ENCODE measurements at places on chromosomes 2 and 18.

GRCh38 chr18:32420084-32420750 lies 50.5 kb downstream of the GAREM1 start:
- DNase-seq = no peak

DNA sequence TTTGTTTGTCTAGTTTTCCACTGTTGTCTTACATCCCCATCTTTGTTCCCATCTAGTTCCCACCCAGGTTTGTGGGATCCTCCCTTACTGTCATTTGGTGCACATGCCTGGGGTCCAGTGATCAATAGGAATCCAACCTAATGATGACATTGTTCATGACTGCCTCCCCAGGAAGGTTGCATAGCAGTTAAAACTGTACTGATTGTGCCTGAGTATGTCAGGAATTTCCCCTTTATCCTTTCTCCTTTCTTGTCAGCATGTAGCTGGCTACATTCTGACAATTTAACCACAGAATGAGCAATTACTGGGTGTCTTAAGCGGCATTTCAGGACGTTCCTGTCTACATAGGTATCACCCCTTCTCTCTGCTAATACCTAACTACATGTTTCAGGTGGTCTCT lies 653.0 kb downstream of the CNTNAP5 start:
- DNase-seq = no peak

DNA sequence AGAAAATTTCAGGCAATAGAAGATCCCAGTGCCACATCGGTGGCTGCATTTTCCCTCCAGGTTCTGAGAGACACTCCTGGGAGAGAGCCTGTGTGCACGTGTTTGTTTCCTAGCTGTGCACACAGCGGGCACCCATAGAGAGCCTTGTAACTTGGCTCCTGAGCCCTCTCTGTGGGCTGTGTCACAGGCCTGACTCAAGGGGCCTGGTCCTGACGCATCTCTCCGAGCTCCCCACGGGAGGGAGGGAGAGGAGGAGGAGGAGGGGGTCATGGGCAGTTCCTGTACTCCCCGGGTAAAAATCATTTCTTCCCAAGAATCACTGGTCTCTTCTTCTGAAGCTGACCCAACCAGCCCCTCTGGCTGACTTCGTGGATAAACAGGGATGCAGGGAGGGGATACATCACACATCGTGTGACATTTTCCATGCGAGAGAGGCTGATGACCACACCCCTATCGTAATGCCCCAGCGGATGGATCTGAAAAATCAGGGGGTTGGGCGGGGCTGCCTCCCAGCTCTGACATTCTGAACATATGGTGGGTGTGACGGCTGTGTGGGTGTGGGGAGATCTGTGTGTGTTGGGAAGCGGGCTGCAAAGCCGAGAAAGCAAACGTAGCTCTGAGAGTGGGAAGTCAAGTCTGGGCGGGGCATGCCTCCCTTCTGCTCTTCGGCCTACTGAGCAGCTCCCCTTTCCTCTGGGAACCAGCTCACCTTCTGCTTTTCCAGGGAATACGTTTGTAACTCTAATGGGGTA lies 308.3 kb upstream of the HS6ST1 start:
- no peak for DNase-seq

DNA sequence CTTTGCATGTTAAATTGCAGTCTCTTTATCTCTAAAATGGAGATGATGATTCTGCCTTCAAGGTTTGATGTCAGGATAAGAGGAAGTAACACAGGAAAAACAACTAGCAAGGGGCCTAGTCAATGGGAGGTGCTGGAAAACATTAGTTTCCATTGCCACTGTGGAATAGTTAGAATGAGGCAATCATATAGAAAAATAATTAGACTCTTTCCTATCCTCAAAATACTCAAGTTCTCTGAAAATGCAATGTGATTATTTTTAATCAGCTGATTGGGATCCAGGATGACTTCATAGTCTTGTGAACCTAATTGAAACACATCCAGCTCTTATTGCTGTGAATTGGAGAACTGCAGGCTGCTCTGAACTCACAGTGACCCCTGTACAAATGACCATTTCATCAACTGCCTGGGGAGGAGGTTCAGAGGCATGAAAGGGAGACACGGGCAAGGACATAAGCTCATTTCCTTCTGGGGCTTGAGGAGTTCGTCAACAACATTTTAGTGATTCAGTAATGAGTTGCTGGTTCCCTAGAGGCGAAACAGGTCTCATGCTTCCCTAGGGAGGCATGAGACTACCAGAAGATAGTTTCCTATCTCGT lies 422.5 kb downstream of the LPIN1 start:
- DNase-seq = no peak

- DNase-seq = no peak
Measured at GRCh38 chr2:39558906-39559305, 106.8 kb upstream of the TMEM178A start.

DNA sequence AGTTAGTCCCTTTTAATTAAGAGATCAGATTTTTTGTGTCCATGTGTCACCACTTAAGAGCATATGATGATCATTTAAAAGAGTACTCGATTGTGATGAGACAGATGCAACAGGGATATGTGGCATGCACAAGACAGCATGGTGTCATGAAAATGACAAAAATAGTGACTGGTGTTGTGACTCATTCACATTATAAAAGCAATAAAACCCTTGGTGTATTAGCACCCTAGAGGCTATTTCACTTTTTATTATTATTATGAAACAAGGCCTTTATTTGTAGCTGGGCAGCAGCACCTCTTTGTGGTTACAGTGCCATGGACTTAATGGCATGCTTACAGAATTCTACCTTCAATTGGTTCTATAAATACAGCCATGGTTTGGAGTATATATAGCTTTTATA lies 1296.0 kb upstream of the ZEB2 start:
- DNase-seq = no peak

DNA sequence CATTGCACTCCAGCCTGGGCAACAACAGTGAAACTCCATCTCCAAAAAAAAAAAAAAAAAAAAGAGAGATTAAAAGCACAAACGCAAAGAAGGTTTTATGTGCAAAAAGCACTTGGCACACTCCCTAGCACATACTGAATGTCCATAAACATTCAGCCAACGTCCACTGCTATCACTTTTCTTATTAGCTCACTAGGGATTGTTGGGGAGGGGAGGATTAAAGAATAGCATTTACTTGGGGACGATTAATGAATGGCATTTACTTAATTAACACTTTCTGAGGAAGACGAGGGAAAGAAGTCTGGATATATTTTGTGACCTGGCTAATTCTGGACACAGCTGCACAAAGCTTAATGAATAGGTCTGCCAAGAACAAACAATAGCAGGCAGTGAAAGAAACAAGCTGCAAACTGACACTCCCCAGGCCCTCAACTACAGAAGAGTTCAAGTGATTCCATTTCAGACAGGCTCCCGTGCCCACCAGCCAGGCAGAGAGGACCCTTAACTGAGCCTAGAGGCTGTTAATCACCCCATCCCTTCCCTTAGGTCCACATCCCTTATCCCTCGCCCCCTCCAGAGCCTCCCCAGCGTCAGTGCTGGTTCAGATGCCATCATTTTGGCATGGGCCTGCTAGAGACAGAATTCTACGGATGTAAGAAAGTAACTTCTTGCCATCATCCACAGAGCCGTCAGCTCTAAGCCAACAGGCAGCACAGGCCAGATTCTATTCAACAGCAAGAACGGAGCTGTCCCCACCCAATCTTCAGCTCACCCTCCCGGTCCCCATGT lies 7.4 kb downstream of the CYB5A start:
- no peak for DNase-seq

DNA sequence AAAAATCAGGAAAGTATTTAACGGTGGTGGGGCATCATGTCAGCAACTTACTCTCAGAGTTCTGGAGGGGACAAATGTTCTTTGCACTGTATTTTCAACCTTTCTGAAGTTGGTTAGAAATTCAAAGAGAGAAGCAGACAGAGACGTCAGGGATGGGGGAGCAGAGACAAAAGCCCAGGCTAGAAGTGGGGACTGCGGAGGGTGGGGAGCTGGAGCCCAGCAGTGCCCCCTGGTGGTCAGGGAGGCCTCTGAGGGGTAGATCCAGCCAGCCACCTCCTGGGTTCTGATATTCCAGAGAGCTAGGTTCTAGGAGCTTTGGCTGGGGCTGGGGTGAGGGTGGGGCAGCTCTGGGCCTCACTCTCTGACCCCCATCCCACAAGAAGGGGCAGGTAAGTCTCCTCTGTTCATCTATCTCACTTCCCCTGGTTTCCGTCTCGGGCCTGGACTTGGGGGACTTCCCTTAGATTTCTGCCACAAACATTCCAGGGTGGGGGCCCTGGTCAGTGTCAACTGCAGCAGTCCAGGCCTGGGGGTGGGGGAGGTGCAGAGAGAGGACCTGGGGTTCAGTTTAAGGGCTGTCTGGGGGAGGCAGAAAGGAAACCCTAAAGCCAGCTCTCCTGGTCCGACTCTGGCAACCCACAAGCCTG lies 8.9 kb downstream of the TNS1 start:
- DNase-seq = peak; percentile 30
